Amygdala (tissue), 56 donors: ENCODE measurements at places on chromosomes 13 and 19.

GRCh38 chr13:99356012-99356261, 48.7 kb upstream of the GPR183 start:
- no peak for DNase-seq

DNA sequence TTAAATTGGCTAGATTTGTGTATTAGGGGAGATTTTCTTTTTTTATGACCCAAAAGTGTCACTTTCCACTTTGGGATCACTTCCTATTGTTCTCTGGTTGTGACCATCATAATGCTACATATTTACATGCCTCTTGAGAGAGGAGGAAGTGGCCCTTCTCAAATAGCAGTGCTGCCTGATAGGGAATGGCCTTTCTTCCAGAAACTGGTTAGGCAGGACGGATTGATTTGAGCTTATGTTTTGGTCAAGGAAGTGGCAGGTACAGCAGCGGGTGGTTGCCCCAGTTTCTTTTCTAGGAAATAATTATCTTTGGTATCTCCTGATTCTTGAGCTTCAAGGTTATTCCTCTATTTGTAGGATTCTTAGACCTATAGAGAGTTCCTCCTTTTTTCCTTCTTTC, 21.9 kb upstream of the WTIP start:
- no peak for DNase-seq

- DNase-seq: no peak
Measured at GRCh38 chr19:52170304-52170703, 1.1 kb downstream of the ZNF836 start.

DNA sequence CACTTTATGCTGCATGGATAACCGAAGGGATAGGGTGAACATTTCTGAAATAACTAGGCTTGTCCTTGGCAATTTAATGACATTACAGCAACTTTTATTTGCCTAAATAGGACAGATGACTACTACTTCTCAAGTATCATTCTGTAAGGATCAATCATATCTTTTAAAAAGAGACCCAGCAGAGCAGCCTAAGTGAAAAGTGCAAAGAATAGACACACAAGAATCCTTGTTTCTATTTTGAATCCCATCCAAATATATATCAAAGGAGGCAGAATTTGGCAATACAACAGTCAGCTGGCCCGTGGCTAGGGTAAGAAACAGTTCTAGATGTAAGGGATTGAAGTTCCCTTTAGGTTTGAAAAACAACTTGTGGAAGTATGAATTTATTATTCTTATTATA, 6.9 kb downstream of the THSD1 start:
- no peak for DNase-seq

GRCh38 chr19:55283548-55284377, at the start of gene BRSK1:
TSS of gene BRSK1 (plus strand) at chr19:55283997. CDS start at chr19:55284443, 446 bp downstream.
- peak; percentile 68 for DNase-seq

GRCh38 chr13:44410328-44410859, 36.8 kb downstream of the SERP2 start:
- no peak for DNase-seq

GRCh38 chr19:55269299-55269698, 10.5 kb upstream of the PPP6R1 start:
- DNase-seq: no peak

GRCh38 chr13:49220036-49220855, at the start of gene MLNR:
TSS of gene MLNR (plus strand) at chr13:49220338. CDS start at chr13:49220338, 0 bp downstream.
- no peak for DNase-seq

DNA sequence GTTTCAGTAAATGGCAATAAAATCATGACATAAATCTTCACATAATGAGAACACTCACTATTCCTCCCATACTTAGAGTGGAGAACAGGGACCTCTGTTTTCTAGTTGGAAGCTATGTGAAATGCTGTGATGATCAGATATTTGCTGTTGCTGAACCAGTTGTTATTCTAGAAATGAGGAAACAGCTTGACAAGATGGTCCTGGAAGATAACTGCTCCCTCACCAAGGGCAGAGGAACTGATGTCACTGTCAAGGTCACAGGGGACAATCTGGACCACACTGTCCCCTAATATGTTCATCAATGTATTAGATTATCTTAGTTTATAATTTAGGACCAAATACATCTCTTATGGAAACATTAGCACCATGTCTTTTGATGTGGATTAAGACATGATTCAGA, 1173.3 kb downstream of the PCDH17 start:
- no peak for DNase-seq

- no peak for DNase-seq
Measured at GRCh38 chr13:90535421-90535820, 812.1 kb upstream of the MIR17HG start.

- no peak for DNase-seq
Measured at GRCh38 chr13:38180126-38180525, 169.5 kb upstream of the UFM1 start.

- no peak for DNase-seq
Measured at GRCh38 chr13:20525144-20525600, 485 bp downstream of the CRYL1 start.

- no peak for DNase-seq
Measured at GRCh38 chr19:50717891-50718254, 1.7 kb downstream of the SHANK1 start.

DNA sequence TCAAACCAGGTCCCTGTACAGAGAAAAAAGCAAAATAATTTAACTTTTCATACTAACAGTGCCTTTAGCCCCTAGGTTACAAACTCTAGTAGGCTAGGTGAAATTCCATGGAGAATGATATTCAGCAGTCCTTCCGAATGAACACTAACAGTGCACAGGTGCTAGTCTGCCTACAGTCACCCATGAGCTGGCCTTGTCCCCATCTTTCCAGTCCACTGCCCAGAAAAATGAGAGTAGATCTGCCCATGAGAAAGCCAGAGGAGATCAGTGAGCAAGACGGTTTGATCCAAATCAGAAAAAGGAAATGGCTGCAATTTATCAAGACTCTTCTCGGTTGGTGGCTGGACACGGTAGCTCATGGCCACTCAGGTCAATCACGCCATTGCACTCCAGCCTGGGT, 524.9 kb downstream of the FGF9 start:
- no peak for DNase-seq

- DNase-seq: no peak
Measured at GRCh38 chr13:67318398-67318797, 88.3 kb upstream of the PCDH9 start.

DNA sequence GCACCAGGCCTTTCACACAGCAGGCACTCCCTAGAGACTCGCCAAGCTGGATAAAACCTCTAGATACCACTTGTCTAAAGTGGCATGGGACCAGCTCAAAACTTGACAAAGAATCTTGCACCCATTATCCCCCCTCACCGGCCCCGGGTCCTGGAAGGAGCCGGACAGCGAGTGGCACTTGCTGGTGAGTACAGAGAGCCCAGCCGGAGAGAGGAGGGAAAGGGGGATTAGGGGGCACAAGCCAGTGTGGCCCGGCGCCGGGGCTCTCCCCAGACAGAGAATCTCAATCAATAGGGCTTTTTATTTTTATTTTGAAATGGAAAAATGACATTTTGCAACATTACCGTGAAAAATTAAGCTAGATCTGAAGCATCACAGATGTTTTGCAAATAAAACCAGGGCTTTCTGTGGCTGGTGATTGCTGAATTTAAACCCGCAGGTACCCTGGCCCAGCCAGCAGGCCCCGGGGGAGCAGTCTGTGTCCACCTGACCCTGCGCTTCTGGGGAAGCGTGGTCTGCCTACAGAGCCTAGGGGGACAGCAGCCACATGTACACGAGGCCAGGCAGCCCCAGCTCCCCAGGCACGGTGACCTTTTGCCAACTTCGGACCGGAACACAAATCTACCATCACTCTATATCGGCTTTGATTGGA, 10.0 kb upstream of the VSTM2B start:
- DNase-seq: no peak

GRCh38 chr19:49594993-49595818, 4.2 kb downstream of the PRR12 start:
- no peak for DNase-seq

GRCh38 chr13:113411216-113412023, 41.9 kb downstream of the ADPRHL1 start:
- DNase-seq: no peak

DNA sequence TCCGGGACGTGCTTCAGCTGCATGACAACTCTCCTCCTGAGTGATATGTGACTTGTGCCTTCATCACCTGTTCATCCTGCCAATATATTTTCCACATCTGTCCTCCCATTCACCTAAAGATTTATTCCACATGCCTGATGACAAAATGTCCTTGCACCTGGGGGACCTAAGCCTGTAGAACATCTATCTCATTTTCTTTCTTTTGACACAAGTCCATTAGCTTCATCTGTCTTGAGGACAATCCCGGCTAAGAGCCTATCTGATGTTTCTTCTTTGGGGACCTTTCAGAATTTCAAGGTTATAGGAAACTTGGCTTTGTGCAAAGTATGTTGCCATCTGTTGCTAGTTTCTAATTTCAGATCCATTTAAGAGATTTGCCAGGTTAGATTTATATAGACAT, 41.1 kb downstream of the ITGBL1 start:
- no peak for DNase-seq

GRCh38 chr13:113365971-113366588, 2.1 kb upstream of the GRTP1 start:
- DNase-seq: no peak

GRCh38 chr19:38429055-38429810, 3.2 kb upstream of the RASGRP4 start:
- no peak for DNase-seq
